ENCODE measurements at places on chromosomes 5 and 9.

- H3K27ac ChIP-seq, result no peak overlapping the region
- H3K4me1 ChIP-seq, result no peaks in the 10 kb centered on the region
- no peaks in the 10 kb centered on the region for H3K36me3 ChIP-seq
These were observed 134.0 kb downstream of the IRX1 start for GRCh38 chr5:3729631-3730030.

- no peaks in the 10 kb centered on the region for H3K4me1 ChIP-seq
- no peaks in the 10 kb centered on the region for H3K27me3 ChIP-seq
- no peak for DNase-seq
- no peak overlapping the region for H3K27ac ChIP-seq
These were observed 62.8 kb upstream of the TBC1D2 start for GRCh38 chr9:98318041-98318790.

- DNase-seq, result no peak
- no peaks in the 10 kb centered on the region for H3K36me3 ChIP-seq
- no peak overlapping the region for H3K27ac ChIP-seq
- H3K4me3 ChIP-seq, result no peak overlapping the region
These were observed 162.6 kb downstream of the SMC2 start for GRCh38 chr9:104256696-104257062.

DNA sequence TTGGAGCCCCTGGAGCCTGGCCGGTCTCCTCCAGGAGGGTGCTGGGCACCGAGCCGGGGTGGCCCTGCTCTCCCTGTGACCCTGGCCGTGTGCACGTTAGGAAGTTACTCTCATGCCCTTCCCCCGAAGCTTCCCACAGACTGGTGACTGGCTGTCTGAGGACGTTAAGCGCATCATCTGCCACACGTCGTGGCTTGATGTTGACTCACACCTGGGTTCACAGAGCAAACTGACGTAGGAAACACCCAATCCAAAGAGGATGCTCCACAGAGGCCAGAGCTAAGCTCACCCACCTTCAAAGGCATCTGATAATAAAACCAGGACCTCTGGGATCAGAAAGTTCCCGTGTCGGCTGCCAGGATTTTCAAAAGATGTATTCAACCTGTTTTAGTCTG is 152.9 kb upstream of the PHYKPL start:
- no peaks in the 10 kb centered on the region for H3K4me1 ChIP-seq
- no peak overlapping the region for H3K27ac ChIP-seq
- DNase-seq, result no peak
- H3K36me3 ChIP-seq, result no peaks in the 10 kb centered on the region

GRCh38 chr5:58085800-58086199 is 374.1 kb downstream of the PLK2 start:
- H3K4me1 ChIP-seq, result no peaks in the 10 kb centered on the region
- no peak overlapping the region for H3K4me3 ChIP-seq
- H3K27me3 ChIP-seq, result no peaks in the 10 kb centered on the region
- no peak overlapping the region for H3K27ac ChIP-seq

DNA sequence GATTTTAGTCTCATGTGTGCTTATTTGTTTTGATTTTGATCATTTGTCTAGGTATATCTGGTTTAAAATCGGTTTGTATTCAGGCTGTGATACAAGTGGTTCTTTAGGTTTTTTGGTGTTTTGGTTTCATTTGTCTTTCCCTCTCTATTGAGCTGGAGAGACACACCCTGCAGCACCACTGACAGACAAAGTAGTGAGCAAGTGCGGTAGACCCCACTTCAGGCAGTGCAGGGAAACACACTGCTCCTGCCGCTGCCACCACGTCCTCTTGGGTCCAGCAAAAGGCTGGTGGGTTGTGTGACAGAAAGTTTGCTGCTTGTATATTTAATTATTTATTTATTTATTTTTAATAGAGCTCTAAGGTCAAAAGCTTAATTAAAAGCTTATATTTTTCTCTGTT is 801.0 kb downstream of the NR2F1-AS1 start:
- no peaks in the 10 kb centered on the region for H3K36me3 ChIP-seq
- no peak for DNase-seq
- H3K27me3 ChIP-seq, result no peaks in the 10 kb centered on the region
- no peak overlapping the region for H3K4me3 ChIP-seq
- no peaks in the 10 kb centered on the region for H3K4me1 ChIP-seq

DNA sequence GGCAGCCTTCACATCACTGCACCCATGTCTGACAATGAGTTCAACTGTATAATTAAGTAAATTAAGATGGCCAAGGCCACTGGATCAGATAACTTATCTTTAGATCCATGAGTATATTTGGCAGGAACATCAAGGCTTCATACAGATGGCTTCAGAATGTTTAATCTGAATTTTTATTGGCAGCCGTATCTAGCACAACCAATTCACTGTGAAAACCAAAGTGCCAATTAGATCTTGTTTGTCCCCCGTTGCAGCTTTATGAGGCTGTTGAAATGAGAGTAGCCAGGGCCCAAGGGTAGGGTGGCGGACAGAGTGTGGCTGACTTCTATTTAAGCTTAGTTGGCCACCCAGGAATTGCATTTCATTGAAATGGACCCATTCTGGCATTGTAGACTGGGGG is 137.7 kb downstream of the SYK start:
- H3K36me3 ChIP-seq, result no peaks in the 10 kb centered on the region
- H3K4me3 ChIP-seq, result no peak overlapping the region
- DNase-seq, result no peak
- H3K27me3 ChIP-seq, result peaks cover 9% of the 10 kb centered on the region

GRCh38 chr5:164809821-164810220 is 1304.4 kb downstream of the MAT2B start:
- H3K4me3 ChIP-seq, result no peak overlapping the region
- H3K27ac ChIP-seq, result no peak overlapping the region
- H3K27me3 ChIP-seq, result no peaks in the 10 kb centered on the region
- no peaks in the 10 kb centered on the region for H3K36me3 ChIP-seq
- H3K4me1 ChIP-seq, result no peaks in the 10 kb centered on the region
- DNase-seq, result no peak

DNA sequence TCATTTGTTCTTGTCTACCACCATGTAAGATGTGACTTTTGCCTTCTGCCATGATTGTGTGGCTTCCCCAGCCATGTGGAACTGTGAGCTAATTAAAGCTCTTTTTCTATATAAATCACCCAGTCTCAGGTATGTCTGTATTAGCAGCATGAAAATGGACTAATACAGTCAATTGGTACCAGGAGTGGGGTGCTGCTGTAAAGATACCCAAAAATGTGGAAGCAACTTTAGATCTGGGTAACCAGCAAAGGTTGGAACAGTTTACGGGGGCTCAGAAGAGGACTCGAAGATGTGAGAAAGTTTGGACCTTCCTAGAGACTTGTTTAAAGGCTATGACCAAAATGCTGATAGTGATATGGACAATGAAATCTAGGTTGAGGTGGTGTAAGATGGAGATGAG is 488.9 kb downstream of the ISL1 start:
- H3K4me3 ChIP-seq, result no peak overlapping the region
- no peak for DNase-seq
- no peaks in the 10 kb centered on the region for H3K4me1 ChIP-seq

GRCh38 chr9:36846621-36847020 is 187.4 kb downstream of the PAX5 start:
- DNase-seq, result no peak
- no peaks in the 10 kb centered on the region for H3K27me3 ChIP-seq
- H3K4me1 ChIP-seq, result no peaks in the 10 kb centered on the region
- no peaks in the 10 kb centered on the region for H3K36me3 ChIP-seq
- no peak overlapping the region for H3K27ac ChIP-seq

- H3K36me3 ChIP-seq, result no peaks in the 10 kb centered on the region
- no peaks in the 10 kb centered on the region for H3K4me1 ChIP-seq
- no peak overlapping the region for H3K27ac ChIP-seq
- no peak overlapping the region for H3K4me3 ChIP-seq
- no peaks in the 10 kb centered on the region for H3K27me3 ChIP-seq
- DNase-seq, result no peak
These were observed 14.0 kb downstream of the COL27A1 start for GRCh38 chr9:114169029-114169951.

DNA sequence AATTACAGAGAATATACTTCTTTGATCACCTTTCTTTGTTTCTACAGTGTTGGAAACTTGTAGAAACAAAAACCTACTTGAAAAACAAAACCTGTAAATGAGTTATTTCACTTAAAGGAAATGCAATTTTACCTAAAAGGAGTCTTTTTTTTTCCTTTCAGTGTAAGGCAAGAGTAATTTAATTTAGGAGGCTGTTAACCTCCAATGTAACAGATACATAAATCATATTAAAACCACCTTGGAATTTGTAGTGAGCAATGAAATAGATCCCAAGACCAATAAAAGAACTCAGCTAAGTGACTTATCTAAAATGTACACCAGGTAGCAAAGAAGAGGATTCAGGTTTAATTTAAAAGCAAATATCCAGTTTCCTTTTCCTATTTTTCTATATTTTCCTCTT is 524.8 kb downstream of the CSNK1G3 start:
- H3K4me1 ChIP-seq, result no peaks in the 10 kb centered on the region
- no peaks in the 10 kb centered on the region for H3K36me3 ChIP-seq
- H3K27me3 ChIP-seq, result peaks cover 8% of the 10 kb centered on the region
- no peak overlapping the region for H3K4me3 ChIP-seq
- no peak for DNase-seq

- no peaks in the 10 kb centered on the region for H3K36me3 ChIP-seq
- no peaks in the 10 kb centered on the region for H3K4me1 ChIP-seq
- peaks cover 24% of the 10 kb centered on the region for H3K27me3 ChIP-seq
- DNase-seq, result no peak
These were observed 27.3 kb upstream of the DENND1A start for GRCh38 chr9:123957168-123957721.

DNA sequence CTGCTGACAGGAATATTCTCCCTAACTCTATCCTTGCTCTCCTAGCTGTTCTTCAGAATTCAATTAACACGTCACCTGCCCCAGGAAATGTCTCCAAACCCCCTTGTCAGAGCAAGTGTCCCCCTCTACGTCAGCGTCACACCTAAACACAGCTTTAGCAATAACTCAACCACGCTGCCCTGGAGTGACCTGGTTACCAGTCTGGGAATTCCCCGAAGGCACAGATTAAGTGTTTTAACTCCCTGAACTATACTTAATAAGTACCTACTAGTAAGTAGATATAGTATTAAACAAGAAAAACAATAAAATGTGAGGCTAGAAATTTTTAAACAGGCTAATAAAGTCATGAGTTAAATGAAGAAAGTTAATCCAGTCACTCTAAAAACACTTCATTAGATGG is 78.4 kb downstream of the FANCC start:
- no peak overlapping the region for H3K4me3 ChIP-seq
- H3K36me3 ChIP-seq, result no peaks in the 10 kb centered on the region
- H3K4me1 ChIP-seq, result no peaks in the 10 kb centered on the region

DNA sequence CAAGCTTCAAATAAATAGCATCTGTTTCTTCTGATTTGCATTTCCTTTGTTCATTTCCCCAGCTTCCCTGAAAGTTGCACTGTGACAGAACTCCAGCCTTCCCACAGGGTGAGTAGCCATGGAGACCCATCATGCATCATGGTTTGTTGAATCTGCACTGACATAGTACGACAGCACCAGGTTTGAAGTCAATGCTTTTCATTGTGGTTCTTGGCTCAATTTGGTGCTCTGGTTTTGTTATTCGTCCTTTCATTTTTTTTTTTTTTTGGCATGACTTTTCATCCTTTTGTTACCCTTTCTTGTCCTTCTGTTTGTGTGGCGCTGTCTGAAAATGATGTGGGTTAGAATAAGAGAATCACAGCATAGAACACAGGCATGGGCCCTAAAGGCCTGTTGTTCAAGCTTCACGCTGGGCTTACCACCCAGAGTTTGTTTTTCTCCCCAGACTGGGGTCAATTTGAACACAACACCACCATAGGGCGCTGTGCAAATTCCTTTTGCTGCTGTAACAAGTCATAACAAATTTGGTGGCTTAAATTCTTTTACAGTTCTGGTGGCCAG is 206.2 kb upstream of the CDH10 start:
- DNase-seq, result no peak
- H3K27ac ChIP-seq, result no peak overlapping the region
- H3K4me1 ChIP-seq, result no peaks in the 10 kb centered on the region
- H3K27me3 ChIP-seq, result no peaks in the 10 kb centered on the region
